Fibroblast of skin of back (primary cell): ENCODE measurements at places on chromosomes 6 and 20.
A peak's percentile ranks its signal among the peaks of the same experiment; 100 is the strongest.

DNA sequence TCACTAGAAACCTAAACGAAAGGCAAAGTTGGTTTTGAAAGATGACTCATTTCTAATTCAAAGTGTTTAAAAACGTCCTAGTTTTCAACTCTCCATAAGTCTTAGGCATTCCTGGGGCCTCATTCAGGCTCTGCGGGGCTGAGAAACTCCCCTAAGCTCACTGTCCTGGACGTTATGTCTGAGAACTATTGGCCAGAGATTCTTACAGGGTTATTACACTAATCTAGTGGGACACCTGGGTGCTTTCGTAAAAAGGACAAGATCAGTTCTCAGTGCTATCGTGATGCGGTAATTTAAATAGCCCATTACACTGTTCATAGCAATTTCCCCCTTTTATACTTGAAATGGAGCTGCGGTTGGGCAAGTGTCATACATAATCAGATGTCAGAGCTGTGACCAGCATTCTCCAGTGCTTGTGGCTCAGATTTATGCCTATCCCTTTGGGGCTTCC lies 280.9 kb downstream of the QKI start:
- DNase-seq, result no peak

GRCh38 chr6:63636518-63637021 lies 968 bp downstream of the PHF3 start:
- peak; percentile 46 for DNase-seq

GRCh38 chr6:149660028-149660427 lies 11.5 kb upstream of the KATNA1 start:
- DNase-seq, result no peak

GRCh38 chr6:31204751-31205145 lies 34.3 kb upstream of the POU5F1 start:
- peak; percentile 30 for DNase-seq

DNA sequence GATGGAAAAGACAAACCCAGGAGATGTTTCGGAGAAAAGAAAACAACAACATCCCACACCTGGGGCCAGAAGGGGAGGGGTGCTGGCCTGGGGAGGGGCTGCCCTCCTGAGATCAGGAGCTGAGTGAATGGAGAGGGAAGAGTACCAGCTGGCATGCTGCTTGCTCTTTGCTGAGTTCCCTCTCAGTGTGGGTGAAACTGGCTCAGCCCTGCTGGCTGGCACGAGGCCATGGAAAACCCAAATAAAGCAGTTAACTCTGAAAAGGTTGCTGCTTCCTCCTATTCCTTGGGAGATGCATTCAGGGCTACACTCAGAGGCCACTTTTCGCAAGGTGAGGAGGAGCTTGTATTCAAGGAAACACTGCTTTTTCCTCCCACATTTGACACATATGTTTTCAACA lies 8.0 kb upstream of the KCNK16 start:
- no peak for DNase-seq

GRCh38 chr20:36861625-36861874 lies 14.4 kb upstream of the TLDC2 start:
- DNase-seq, result no peak

DNA sequence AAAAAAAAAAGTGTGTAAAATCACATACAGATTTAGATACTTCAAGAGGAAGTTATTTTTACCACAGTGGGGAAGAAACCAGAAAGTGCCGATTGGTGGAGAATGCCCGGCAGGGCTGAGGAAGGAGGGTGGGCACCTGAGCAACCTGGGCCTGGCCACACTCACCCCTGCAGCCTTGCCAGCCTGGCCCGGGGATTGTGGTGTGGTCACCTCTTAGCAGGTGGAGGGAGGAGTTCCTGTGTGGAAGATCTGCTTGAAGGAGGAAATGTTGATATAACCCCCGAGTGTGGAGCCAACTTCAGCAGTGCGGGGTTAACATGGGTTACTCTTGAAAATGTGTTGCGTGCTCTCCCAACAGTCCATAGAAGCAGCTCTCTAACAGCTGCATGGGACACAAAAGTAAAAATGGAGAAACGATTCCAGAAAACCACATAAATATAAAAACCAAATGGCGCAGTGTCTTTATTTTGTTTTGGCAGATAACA lies 14.7 kb downstream of the UST start:
- DNase-seq, result no peak

GRCh38 chr6:164928728-164929407 lies 380.5 kb downstream of the C6orf118 start:
- no peak for DNase-seq

DNA sequence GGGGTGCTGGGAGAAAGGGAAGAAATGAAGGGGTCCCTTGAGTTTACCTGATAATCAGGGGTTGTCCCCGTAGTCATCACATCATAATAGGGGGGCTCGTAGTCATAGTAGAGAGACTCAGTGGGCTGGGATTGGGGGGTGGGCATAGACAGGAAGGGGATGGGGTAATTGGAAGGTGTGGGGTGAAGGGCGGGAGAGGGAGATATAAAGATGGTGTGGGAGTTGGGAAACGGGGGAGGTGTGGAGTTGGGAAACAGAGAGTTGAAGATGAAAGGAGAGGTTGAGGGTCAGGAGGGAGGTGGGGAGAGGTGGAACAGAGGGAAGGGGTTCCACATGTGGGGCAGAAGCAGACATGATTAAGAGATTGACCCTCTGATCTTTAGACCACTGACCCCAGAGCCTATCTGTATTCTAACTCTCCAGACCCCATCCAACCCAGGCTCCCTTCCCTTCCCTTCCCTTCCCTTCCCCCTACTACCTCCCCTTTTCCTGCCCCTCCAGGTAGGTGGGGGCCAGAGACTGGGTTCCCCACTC lies 6.5 kb downstream of the COL11A2 start:
- no peak for DNase-seq

GRCh38 chr20:36415475-36416002 lies 109.4 kb downstream of the DLGAP4 start:
- no peak for DNase-seq

DNA sequence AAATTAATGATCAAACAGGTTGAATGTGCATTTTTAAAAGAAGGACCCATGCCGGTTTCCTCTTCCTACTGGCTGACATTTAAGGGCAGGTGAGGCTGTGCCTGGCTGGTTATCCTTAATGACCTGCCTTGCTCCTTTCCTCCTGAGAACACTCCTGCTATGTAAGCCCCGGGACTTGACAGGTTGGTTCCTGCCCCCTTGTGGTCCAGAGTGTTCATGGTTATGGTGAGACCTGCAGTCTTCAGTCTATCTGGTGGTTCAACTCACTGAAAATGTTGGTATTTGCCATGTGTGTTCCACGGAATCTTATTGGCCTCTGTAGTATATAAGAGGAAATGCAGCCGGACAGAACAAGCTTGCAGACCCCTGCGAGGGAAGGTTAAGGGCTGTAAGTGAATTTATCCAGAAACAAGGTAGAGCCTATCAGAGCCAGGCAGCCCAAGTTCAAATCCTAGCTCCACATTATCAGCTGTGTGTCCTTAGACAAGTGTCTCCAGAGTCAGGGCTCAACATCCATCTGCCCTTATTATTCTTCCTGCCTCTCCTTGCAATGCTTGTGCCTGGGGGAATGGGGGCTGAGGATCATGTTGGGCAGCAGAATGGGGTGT lies 5.2 kb upstream of the BPIFA3 start:
- peak; percentile 16 for DNase-seq

DNA sequence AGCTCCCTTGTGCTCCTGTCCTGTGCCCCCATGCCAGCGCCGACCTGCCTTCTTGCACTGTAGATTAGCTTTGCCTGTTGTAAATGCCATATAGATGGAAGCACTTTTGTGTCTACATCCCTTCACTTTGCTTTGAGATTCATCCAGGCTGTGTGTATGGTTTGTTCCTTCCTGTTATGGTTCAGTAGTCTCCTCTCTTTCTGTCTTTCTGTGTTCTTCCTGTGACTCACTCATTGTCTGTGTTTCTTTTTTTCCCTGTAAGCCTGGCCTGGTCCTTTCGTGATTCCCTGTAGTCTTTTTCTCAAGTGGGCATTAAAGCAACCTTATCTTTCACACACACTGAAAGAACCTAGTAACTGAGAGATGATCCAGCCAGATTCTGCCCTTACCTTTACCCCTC lies 66.6 kb downstream of the JARID2 start:
- DNase-seq, result peak; percentile 58

GRCh38 chr6:7424058-7424457 lies 34.5 kb downstream of the RIOK1 start:
- DNase-seq, result no peak

GRCh38 chr6:24882835-24883555 lies 52.8 kb downstream of the RIPOR2 start:
- no peak for DNase-seq

- no peak for DNase-seq
Observed at GRCh38 chr6:157850030-157850429, 27.0 kb downstream of the SNX9 start.

- peak; percentile 99 for DNase-seq
Observed at GRCh38 chr6:41072836-41073202, at the start of gene NFYA. Gene NFYA, plus strand, starts transcription at chr6:41072974. Its CDS starts 6,116 bp downstream, at chr6:41079090.

GRCh38 chr6:106108129-106108528 lies 22.0 kb downstream of the PRDM1 start:
- DNase-seq, result no peak

DNA sequence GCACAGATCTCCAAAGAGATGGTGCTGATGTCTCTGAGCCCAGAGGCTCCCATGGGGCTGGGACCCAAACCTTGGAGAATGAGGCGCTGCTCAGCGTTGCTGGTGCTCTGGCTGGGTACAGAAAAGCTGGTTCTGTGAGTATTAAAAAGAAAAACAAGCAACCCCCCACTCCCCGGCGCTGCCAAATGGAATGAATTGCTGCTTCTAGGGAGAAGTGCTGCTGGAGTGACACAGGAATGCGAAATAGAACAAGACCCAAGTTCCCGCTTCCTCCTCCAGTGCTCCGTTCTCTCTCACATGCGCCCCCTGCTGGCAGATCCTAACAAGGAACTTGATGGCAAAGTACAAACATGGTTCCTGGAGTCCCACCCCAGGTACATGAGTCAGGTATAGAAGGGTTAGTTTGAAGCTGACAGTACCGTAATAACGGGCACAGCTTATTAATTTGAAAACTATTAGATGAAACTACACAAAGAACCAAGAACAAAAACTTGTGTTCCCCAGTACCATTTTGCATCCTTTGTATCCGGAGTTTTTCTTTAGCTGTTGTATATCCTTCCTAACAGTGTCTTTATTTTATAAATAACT lies 2.1 kb upstream of the DDX27 start:
- peak; percentile 86 for DNase-seq

DNA sequence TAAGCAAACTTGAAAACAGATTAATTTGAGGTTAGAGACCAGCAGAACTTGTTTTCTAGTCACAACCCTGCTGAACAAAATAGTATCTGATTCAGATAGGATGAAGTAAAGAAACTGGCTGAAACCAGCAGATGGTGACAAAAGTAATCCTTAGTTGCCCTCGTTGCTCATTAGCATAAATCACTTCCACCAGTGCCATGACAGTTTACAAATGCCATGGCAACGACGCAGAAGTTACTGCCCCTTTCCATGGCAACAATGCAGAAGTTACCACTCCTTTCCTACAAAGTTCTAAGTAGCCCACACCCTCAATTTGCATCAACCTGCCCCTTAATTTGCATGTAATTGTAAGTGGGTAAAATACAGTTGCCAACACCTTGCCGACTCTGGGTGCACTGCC lies 23.7 kb downstream of the SNRPB start:
- DNase-seq, result no peak

DNA sequence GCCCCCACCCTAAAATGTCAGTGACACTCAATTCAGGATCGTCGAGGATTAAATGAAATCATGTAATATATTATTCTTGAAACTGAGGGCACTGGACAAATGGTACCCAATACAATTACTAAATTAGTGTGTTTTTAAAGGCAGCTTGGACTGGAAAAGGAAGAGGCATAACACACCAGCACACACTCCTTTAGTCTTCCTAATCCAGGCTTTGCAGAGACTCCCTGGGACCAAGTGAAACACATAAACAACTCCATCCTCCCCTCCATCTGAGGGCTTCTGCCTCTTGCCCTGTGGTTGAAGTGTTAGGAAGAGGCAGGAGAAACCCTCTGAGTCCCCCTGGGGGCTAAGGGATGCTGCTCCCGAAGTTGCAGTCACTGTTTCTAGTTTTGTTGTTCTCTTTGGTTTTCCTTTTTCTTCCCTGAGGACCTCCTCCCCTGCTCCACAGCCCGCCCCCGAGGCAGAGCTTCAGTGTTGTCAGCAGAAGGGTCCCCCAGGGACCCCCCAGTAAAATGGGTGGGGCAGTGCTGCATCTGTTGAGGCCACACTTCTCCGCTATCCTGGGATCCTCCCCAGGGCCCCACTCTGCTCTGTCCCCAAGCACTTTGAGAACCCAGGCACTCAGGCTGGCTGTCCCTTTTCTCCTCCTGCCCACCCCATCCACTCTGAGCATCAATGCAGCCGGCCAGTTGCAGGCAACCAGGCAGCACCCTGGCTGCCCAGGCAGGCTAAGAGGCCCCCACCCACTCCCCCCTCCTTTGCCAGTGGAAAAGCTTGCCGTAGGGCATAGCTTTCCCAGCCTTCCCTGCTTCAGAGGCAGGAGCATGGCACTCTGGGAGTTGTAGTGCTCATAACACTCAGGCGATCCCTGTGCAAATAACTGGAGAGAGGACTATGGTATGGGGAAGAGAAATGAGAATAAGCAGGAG lies 5.9 kb downstream of the TMEM63B start:
- DNase-seq, result peak; percentile 72

DNA sequence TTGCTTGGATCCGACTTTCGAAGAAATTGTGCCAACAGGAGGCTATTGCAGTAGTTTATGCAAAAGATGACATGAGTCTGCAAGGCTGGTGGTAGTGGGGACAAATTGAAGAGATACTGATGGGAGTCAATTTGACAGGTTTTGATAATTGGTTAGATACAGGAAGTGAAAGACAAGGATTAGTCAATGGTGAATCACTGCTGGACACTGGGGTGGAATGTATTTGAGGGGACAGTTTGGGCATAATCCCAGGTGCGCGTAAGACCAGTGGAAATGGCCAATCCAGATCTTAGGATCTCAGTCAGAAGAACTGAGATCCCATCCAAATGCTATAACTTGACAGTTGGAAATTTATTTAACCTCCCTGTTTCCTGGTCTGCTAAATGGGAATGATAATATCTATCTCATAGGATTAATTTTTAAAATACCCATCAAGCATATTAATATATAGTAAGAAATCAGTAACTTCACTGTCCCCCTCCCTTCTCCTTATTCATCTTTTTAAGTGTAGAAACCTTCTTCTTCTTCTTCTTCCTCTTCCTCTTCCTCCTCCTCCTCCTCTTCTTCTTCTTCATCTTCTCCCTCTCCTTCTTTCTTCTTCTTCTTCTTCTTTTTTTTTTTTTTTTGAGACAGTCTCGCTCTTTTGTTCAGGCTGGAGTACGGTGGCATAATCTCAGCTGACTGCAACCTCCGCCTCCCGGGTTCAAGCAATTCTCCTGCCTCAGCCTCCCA lies 30.9 kb upstream of the ERVFRD-1 start:
- no peak for DNase-seq

GRCh38 chr20:35077341-35077740 lies 15.3 kb downstream of the TRPC4AP start:
- DNase-seq, result no peak
